ENCODE measurements at places on chromosomes 4 and X.

DNA sequence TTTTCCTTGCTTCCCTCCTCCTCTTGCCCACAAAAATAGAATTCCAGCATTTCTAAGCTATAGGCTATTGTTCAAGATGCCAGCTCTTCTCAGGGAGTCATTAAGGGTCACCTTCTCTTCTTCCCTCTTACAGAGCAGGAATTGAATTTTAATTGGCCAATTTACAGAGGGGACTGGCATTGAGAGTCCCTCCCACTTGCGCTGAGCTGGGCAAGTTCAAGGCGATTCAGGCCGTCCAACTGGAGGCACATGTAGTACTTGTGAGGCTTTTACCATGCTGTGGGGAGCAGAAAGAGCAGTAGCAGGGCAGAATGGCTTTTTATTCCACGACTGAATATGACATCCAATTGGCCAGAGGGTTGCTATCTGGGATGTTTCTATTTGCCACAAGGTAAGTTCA, 181.9 kb downstream of the SOWAHB start:
- no peak for DNase-seq

DNA sequence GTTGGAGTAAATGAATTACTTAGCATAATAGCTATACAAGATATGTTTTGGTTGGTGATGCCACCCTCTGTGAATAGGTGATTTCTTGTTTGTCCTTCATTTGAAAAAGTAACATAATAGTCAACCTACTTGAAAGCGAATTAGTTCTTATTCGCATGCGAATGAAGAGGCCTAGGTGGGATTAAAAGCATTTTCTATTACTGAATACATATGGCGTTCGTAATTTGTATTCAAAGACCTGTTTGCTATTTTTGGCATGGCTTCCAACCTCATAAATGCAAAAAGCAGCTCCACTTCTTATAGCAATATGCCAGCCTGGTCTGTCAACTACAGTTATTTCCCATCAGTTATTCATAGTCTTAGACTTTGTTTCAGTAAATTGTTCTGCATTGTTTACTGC, 261.3 kb downstream of the TENM3 start:
- no peak for DNase-seq

- DNase-seq, result no peak
These were observed 95.8 kb downstream of the IQCM start for GRCh38 chr4:149719806-149720205.

DNA sequence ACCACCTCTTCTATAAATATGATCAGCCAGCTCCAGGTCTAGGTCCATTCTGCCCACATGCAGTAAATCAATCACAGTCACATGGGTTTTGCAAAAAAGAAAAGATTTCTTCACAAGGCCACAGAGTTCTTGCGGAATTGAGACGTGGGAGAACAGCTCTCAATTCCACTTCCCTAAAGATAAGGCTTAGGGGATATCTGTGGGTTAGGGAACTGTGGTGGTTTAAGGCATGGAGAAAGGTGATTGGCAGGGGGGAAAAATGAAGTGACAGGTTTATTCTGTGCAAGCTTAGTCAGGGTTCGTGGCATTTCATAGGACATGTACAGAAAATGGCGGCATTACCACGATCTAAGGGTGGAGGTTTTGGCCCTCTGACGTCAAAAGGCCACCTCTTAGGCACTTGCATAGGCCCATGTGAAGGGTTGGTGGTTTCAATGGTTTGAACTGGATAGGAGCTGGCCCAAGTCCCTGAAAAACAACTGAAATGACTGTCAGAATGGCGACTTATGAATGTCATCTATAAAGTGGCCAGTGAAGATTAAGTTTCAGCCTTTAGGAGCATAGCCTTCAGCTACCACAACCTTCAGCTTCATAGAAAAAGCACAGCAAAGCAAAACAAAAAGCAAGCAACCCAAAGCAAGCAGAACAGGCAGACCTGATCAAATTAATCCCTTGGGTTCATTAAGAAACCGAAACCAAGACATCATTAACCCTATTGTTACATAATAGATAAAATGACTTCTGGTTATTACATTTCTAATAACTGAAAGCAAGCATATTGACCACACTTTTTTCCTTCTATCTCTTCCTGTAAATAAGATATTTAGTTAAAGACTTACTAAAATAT, 289.8 kb upstream of the SFRP2 start:
- no peak for DNase-seq

DNA sequence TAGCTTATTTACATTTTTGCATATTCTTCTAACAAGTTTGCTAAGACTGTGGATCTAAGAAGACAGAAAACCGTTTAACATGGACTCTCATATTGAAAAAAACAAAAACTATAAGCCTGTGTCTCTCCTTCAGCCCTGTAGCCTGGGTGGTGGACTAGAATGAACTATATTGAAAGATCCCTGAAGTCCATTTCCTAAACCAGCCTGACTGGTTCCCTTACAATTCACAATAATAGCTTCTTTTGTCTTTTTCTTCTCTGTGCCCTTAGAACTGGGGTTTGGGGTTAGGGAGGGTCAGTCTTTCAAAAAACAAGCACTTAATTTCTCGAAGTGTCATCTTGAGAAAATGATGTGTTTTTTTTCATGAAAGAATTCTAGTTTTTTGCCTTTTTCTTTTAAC, 59.0 kb downstream of the GSTCD start:
- peak; percentile 25 for DNase-seq

- peak; percentile 44 for DNase-seq
These were observed 71.5 kb upstream of the EDNRA start for GRCh38 chr4:147409350-147409749.

DNA sequence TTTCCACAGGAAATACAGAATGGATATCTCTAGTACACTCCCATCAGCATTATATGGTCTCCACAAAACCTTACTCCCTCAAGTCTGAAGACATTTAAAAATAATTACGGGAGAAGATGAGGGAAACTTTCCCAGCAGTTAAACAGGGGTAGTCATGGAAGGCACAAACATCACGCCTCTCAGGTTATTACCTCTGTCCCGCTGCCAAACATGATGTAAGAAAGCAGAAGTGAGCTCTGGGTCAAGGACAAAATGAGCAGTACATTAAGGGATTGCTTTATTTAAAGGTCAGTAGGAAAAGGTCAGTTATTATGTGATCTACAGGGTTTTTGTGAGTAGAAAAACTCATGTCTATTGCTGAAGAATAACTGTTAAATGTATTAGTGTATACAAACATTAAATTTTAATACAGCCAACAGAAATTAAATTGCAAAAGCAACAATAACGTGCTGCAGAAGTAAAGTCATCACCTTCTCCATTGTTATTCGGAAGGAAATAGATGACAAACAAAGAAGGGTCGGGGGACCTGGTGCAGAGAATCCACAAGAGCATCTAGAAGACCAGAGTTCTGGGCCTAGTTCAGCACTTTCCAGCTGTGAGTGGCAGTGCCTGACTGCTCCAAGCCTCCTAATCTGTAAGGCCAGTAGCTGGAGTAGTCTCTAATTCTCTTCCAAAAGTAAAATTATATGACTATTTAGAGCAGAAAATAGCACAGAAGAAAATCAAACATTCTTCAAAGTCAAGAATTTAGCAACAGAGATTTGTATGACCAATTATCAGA, 171.2 kb downstream of the PPP3CA start:
- no peak for DNase-seq

DNA sequence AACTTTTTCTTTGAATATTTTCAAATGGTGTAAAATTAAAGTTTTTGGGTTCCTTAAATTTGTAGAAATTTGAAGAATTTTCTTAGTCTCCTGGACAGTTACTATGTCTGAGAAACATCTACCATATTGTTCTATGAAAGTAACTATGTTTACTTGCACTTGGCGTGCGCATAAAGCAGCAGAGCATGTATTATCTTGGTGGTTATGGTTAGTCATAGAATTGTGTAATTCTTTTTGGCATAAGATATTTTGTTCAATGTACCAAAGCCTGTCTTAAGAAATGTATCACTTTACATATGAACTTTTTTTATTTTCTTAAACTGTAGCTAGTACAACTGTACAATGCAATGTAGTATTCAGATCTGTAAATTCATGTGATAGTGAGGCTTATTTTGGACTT, 49.2 kb downstream of the CDS1 start:
- DNase-seq, result peak; percentile 88

- DNase-seq, result peak; percentile 51
These were observed 172.7 kb upstream of the GIMD1 start for GRCh38 chr4:106541253-106541652.

DNA sequence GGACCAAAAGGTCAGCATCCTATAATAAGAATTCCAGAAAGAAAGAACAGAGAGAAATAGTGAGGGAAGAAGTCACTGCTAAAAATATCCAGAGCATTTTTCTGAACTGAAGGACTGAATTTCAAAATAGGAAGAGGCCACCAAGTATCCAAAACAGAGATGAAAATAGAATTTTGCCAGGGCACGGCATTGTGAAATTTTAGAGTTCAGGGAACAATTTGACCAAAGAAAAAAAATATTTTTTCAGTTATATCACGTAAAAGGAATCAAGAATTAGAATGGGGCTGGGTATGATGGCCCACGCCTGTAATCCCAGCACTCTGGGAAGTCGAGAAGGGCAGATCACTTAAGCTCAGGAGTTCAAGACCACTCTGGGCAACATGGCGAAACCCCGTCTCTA, 65.4 kb downstream of the FGFBP1 start:
- DNase-seq, result no peak

DNA sequence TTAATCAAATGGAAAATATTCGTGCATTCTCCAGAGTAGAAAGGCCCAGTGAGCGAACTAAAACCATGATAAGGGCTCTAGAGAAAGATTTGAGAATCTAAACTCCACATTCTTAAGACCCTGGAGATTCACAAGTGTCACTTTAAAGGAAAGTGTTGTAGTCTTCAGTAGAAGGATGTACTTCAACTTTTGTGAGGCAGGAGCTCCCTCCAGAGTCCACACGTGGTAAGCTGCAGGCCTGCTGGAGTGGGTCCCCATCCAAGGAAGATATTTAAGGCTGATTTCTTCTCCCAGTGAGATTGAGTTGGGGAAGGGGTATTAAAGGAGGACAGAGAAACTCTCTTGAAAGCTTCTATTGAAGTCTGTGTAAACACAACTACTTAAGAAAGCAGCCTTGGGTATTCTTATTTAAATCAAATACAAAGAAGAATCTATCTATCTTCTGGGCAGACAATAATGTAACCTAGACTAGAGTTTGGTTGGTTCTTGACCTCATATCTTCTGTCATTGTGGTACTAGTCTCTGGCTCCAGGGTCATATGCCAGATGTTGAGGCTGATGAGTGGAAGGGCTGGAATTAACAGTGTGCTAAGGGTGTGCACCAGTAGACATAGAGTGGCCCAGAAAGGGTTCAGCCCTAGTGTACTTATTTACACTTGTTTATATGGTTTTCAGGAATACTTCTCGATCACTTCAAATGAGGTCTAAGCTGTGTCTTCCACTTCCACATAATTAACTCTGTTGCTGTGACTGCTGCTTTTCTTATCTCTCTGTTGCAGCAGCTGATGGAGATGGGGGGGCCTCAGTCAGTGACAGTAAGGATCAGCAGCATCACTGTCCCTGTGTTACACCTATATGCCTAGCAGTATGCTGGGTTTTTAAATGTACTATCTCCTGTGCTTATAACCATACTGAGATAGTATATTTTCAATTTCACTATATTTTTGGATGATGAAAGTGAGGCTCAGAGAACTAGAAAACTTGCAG, 76.1 kb downstream of the HMGB2 start:
- DNase-seq, result peak; percentile 71

DNA sequence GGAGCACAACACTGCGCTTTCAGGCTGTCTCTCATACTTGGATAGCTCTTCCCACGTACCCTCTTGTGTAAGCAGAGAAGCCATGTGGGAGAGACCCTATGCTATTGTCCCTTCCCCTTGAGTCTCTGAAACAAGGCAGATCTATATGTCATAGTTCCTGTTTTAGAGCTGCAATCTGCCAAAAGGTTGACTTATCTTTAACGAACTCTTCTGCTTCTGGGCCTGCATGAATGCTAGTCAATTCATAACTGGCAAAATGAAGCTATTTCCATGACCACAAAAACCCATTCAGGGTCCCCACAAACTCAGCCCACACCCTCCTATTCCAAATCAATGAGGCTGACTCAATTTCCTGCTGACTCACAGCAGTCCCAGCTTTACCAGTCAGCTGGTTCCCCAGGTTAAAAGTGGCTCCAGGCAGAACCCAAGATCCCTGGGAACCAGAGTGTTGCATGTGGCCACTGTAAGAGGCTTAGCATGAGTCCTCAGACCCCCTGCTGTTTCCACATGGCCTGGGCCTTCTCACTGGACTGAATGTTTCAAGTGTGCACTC, 25.3 kb upstream of the SOD3 start:
- peak; percentile 87 for DNase-seq

DNA sequence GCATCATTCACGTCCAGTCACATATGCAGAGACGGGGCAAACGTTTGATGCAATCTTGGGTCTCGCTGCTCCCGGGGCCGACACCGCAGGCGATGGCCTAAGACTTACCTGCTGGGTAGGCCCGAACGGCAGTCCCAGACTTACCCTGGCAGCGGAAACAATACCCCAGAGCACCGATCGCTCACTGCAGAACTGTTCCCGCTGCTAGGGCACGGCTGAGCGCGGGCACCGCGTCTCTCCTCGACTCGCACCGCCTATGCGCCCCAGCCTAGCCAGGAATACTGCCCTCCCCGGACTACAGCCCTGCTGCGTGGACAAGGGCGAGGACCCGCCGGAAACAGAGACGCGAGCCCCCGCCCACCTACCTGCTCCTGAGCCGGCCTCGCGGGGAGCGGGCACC, 86.2 kb downstream of the HPRT1 start:
- DNase-seq, result no peak

- no peak for DNase-seq
These were observed 174.3 kb downstream of the CEP135 start for GRCh38 chr4:56123051-56123450.

GRCh38 chr4:130043732-130044160, 947.8 kb downstream of the C4orf33 start:
- no peak for DNase-seq

Measured in epithelial cell of esophagus (primary cell).